ENCODE measurements at places on chromosomes 5 and 9.

- DNase-seq, result peak; percentile 18
Measured at GRCh38 chr5:157596487-157596886, 20.9 kb upstream of the ADAM19 start.

DNA sequence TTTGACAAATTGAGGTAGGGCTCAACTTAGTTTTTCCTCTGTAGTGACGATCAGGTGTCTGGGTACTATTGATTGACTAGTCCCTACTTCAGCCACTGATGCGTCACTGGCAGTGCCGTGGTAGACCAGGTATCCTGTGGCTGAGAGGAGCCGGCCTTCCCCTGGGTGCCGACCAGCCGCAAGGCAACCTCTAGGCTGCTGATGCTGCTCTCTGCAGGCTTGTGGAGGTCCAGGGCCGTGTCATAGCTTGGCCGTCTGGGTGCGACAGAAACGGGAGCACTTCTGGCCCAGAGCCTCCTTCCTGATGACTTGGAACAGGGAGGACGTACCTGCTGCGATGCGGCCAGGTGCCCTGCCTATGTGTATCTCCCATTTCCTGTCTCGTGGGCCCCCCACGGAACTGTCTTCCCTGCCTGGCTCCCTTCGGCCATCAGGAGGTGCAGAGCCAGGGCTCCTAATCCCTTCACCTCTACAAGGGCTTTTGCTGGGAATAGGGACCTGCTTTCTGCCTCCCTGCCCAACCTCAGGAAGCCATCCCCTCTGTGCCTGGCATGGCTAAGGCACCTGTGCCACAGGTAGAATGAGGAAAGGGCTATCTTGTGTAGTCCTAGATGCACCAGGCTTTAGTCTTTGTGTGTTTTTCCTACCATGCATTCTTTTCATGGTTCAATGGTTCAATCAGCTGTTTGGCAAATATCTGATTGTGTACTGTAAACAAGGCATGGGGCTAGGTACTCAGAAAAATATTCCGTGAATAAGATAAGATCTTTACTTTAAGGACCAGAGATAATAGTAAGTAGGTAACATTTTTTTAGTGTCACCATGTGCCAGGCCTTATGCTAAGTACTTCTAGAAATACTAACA is 44.6 kb downstream of the MVB12B start:
- no peak for DNase-seq

DNA sequence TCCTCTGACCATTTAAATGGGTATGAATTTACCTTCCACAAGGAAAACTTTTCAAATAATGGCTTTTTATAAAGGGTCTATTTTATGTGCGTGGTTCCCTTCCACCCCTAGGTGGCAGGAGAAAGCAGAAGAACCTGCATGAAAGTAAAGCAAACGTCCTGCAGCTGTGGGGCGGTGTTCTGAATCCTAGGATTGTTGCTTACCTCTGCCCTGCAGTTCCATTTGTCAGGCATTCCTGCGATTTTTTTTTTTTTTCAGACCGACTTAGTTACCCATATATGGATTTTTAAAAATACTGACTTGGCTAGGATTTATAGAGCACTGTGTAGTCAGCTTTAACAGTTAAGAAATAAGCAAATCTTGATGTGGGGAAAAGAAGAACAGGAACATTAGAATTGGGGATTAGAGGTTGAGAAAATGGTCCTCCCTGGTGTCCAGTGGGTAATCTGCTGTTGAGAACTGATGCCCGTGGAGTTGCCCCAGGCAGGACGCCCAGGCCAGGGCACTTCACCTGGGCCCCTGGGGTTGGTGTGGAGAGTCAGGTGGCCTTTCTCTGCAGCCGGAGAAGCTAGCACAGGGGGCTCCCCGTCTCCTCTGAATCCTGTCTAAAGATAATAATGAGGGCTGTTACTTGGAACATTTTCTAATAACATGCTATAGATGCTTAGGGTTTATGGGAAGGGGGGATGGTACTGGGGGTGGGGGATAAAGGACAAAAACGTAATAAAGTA is 30.4 kb upstream of the LTC4S start:
- DNase-seq, result peak; percentile 21

GRCh38 chr5:112532654-112533360 is 113.7 kb upstream of the EPB41L4A start:
- DNase-seq, result no peak

GRCh38 chr5:50744776-50745175 is 78.3 kb downstream of the PARP8 start:
- DNase-seq, result no peak

- DNase-seq, result no peak
Measured at GRCh38 chr5:169426784-169427183, 125.8 kb upstream of the SLIT3 start.

- peak; percentile 25 for DNase-seq
Measured at GRCh38 chr9:88322906-88323566, 65.2 kb upstream of the SPIN1 start.

GRCh38 chr9:120900824-120901223 is 23.8 kb upstream of the PHF19 start:
- no peak for DNase-seq

- DNase-seq, result no peak
Measured at GRCh38 chr5:9124071-9124470, 421.8 kb downstream of the SEMA5A start.

DNA sequence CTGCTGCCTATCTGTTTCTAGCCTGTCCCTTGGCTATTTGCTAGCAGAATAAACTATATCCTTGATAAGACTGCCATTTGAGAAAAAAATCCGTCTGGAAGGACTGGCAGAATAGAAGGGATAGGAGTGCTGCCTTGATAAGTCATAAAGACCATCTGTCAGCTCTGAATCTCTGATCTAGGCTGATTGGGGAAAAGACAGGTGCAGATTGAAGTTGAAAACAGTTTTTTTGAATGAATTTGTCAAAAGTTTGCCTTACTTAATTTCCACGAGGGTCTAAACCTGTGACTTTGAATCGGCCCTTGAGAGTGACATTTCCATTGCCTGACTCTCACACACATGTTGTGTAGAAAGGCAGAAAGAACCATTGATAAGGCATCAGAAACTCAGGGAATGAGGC is 218.6 kb downstream of the MAN2A1 start:
- no peak for DNase-seq

- no peak for DNase-seq
Measured at GRCh38 chr9:77764894-77765780, 117.0 kb upstream of the GNA14 start.

DNA sequence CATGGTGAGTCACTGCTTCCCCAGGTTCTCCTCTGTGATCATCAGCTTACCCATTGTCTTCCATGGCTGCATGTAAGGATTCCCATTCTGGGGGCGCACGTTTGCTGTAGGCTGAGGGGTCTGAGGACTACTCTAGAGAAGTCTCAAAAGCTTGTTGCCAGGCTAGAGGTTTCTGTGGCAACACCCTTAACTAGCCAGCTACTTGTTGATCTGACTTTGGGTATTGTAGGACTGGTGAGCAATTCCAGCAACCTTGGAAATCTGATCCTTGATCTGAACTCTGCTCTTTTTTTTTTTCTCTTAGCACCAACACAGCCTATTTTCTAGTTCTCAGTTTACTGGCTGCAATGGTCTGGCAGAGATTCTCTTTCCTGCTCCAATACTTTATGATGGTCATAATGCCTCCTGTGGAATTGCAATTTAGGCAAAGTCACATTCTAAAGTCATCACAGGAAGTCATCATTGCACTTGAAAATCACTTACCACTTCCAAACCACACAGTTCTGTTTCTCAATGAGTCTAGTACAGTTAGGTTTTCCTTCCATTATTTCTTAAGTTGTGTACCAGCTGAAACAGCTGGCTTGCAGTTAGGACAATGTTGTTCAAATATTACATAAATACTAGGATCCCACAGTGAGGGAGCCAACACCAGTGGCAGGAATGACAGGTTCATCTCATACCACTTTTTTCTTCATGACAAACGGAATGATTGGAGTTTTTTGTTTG is 110.3 kb downstream of the SLC12A2 start:
- DNase-seq, result no peak

Data from stimulated activated CD8-positive, alpha-beta memory T cell treated with anti-CD3 and anti-CD28 coated beads, Interleukin-7, amount 100 ng/mL, for 4 hours (primary cell).